ENCODE measurements at places on chromosomes 2 and 18.
A peak's percentile ranks its signal among the peaks of the same experiment; 100 is the strongest.

GRCh38 chr2:223832241-223832903, 5.0 kb downstream of the AP1S3 start:
- DNase-seq, result no peak

DNA sequence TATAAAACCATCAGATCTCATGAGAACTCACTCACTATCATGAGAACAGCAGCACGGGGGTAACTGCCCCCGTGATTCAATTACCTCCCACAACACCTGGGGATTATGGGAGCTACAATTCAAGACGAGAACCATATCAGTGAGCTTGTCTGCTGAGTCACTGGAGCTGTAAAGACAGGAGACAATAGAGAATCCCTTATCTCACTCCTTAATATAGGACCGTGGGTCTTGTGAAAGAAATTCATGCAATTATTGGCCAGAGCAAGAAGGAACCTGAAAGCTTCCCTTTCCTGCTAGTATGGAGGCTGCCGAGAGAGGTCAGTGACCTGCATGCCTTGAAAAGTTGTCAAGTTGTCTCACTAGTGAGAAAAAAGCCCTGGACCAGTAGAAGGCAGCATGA, 9.5 kb upstream of the TNFAIP6 start:
- no peak for DNase-seq

GRCh38 chr2:187912950-187913349, 358.7 kb upstream of the TFPI start:
- no peak for DNase-seq

DNA sequence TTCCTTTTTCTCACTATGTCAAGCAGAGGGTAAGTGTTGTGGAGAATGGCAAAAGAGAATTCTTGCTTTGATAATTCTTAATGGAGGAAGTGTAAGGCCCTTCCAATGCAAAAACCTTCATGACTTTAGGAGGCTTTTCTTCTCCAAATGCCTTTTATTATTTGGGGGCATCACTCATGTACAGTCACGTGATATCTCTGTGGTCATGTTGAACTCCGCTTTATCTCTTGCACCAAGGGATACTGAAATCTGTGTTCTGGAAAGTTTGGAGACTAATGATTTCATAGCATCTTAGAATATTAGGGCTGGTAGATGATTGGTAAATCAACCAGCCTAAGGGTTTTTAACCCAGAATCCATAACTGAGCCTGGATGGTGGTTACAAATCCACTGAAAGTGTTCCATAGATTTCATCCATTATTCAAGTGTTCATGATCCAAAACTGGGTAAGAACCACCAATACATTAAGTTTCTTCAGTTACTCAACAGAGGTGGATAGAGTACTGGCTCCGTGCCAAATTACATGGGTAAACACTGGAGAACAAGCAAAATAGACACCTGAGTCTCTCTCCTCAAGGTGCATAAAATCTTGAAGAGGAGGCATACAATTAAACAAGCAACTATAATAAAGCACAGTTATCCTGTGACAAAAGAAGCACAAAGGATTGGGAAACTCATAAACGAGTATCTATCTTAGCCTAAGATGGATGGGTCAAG, 169.6 kb upstream of the EPHA4 start:
- DNase-seq, result no peak

- no peak for DNase-seq
Observed at GRCh38 chr2:26039603-26040323, 5.9 kb downstream of the RAB10 start.

DNA sequence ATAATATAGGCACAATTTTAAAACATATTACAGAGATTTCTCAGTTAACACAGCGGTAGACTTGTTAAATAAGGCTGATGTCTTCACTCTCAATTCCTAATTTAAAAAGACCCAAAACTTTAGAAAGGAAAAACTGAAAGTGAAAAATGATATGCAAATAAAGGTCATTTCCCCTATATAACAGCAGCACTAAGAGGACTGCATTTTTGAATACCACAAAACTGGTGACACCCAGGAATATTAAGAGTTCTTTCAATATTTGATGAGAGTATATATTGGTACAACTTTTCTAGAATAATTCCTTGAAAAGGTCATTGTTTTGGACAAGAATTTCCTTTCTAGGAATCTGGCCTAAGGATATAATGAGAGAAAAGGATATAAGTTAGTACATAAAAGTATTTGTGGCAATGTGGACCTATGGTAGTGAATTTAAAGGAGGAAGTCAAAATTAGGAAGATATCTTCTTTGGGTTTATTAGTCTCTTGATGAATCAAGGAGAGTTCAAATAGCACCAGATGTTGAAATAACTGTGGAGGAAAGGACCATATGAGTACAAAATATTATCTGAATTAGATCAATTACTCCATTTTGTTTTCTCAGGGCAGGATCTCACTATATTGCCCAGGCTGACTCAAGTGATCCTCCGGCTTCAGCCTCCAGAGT, 70.3 kb downstream of the TMEM237 start:
- no peak for DNase-seq

- DNase-seq, result no peak
Observed at GRCh38 chr2:173092844-173093402, 17.3 kb downstream of the MAP3K20 start.

DNA sequence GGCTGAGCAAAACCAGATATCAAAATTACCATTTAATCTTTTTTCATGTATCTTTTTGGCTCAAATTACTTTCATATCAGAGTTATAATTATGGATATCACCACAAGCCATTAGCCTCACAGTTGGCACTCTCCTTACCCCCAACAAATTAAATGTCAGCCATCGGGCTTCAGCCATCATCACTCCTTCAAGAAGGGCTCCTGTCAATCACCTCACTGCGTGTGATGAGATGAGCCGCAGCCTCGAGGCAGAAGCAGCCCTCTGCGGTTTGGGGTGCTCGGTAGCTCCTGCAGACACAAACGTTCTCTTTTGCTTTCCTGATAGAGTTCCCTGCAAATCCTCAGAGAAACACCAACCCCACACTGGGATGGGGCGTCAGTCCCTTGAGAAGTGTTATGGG, 94.1 kb downstream of the DNER start:
- DNase-seq, result no peak

DNA sequence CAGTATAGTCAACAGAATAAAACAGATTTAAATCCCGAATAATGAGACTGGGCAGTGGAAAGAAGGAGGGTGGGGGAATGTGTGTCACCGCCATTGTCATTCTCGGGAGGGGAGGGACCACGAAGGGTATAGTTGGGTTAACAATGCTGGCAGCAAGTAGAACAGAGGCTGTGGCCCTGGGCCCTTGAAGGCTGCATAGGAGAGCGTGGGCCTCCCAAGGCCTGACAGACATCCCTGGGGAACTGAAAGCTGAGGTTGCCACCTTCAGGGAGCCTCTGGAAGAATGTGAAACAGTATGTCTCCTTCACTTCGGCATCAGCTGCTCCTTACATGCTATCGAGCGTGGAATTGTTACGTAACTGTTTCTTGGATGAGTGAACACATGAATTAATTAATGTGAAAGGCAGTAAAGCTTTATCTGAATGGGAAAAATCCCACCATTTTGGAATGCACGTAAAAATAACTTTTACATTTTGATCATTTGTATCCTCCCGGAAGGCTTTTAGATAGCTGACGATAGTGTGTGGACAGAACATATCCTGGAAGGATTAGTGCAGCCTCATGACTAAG, 92.8 kb upstream of the TTC39C start:
- DNase-seq, result no peak

GRCh38 chr2:214601852-214602633, 191.2 kb downstream of the VWC2L start:
- DNase-seq, result no peak

- DNase-seq, result no peak
Observed at GRCh38 chr18:49521216-49521835, 34.3 kb upstream of the C18orf32 start.

- no peak for DNase-seq
Observed at GRCh38 chr2:84276590-84277255, 182.4 kb downstream of the SUCLG1 start.

- no peak for DNase-seq
Observed at GRCh38 chr18:7982216-7982615, 415.1 kb downstream of the PTPRM start.

DNA sequence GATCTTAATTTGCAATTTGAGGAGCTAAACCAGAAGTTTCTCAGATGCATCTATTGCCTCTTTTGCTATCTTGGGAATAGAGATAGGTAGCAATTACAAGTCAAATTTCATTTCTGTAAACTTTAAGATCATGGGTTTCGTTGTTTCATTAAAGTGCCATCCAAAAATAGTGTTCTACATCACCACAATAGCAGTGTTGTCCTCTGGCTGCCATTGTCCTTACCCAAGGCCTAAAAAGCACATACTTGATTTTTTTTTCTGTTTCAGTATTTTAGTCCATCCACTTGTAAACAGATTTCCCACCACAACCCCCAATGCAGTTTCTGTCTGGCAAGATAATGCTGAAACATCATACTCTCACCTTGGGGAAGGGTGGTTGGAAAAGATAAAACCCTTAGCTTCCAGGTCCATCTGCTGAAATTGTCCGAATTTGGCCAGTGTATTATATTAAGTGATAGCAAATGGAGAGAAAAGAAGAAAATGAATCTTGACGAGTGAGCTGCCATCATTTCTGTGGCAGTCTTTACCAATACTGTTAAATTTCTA, 136.2 kb downstream of the LCLAT1 start:
- no peak for DNase-seq

GRCh38 chr2:171895786-171896185, 1.7 kb upstream of the SLC25A12 start:
- no peak for DNase-seq

- no peak for DNase-seq
Observed at GRCh38 chr2:1563943-1564891, 151.0 kb downstream of the TPO start.

GRCh38 chr2:126970583-126970982, 71.9 kb downstream of the TEX51 start:
- DNase-seq, result no peak

DNA sequence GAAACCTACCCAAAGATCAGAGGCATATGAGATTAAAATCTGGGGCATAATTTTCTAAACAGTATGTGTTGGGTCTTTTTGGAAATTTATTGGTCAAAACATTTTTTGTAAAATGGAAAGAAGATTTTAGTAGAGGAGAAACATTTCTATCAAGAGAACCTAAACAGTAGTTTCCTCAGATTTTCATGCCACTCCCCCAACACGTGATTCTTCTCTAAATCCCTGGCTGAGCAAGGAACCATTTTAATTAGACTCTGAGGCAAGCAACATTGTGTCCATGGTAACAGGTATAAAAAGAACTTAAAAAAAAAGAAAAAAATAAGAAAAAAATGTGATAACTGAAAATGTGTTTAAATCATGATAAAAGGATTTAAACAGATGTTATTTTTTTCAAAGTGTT, 1105.2 kb upstream of the ZEB2 start:
- no peak for DNase-seq

GRCh38 chr2:53913721-53914120, 54.0 kb upstream of the GPR75 start:
- peak; percentile 68 for DNase-seq

- no peak for DNase-seq
Observed at GRCh38 chr18:24703316-24703715, 242.9 kb downstream of the HRH4 start.

GRCh38 chr18:22538426-22538825, 120.7 kb upstream of the CTAGE1 start:
- DNase-seq, result no peak

DNA sequence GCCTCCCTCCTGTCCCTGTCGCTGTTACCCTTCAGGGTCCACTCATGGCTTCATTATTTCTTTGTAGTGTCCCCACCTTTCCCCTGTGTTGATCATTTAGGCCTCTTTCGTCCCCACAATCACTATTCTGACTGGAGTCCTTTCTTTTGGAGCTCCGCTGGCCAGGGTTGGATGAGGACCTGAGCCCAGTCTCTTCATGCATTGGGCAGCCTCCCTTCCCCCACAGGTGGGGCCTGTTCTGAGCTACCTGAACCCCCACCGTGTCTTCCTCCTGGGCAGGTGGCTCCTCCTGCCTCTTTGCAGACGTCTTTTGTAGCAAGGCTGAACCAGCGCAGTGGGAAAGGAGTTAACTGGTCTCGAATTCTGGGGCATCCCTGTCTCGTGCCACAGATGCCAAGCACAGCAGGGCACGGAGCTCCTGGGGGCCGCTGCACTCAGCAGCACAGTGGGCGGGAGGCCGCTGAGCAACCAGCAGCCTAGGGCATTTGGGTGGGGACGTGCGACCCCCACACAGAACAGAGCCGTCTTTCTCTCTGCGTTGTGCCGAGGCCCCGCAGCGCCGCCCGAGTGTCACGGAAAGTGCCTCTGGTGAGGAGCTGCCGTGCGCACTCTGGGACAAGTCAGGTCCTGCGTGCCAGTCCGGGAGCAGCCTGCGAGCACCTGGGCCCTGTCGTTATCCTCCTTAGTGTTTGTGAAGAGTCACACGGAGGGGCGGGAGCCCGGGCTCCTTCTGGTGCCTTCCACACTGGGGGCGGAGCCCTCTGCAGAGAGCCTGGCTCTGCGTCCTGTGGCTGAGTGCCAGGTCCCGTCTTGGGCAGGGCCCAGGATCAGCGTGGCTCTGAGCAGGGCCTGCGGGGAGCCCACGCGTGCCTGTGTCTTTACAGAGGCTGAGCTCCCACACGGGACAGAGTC, 130.1 kb downstream of the NFATC1 start:
- DNase-seq, result no peak

DNA sequence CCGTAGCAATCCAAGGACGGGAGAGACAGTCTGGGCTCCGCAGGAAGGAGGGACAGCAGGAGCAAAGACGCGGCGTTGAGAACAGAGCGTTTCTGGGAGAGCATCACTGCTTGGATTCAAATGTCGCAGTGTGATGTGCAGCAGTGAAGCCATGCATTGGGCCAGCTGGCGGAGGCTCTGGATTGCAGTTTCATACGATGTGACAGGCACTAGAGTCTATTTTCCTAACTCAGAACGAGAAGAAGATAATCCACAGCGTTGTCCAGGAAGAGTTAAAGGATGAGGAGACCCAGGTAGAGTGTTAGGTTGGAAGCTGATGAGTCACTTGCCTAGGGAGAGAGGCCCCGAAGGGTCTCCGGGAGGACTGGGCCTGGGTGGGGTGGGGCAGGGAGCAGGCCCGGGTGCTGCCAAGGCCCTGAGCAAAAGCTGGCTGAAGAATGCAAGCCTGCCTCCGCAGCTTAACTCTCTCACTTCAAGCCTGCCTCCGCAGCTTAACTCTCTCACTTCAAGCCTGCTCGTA, 17.7 kb upstream of the SEMA4C start:
- no peak for DNase-seq

DNA sequence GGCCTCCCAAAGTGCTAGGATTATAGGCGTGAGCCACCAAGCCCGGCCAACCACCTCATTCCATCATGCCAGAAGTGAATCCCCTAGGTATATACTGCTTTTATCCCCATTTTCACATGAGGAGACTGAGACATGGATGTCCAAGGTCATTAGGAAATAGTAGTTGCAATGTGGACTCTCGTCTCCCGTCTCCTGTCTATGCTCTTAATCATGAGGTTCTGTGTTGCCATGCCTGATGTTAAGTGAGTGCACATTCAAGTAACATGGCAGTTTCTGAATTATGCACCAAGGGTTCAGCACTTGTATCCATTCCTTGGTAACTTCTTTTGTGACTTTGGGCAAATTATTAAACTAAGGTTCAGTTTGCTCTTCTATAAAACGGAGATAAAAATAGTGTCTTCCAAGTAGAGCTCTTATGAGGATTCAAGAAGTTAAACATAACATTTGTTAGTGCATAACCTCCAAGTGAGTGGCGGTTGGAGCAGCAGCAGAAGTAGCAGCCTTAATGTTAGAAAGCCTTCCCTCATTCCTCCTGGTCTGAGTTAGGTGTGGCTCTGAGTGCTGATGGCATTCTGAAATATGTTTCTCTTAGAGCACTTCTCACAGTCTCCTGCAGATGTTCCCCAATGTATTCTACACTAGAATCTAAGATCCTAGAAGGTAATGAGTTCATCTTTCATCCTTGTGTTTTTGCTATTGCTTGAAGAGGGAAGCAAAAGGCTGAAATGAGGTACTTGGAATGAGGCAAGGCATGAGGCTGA, 21.9 kb downstream of the SOCS6 start:
- no peak for DNase-seq

Measured in activated CD4-positive, alpha-beta T cell treated with anti-CD3 and anti-CD28 coated beads, Interleukin-2, Interleukin-4, amounts not matched to agents 100 ng/mL and 50 ng/mL, durations not matched to agents 16 hours and 8 hours (primary cell).